Activated CD4-positive, alpha-beta memory T cell treated with anti-CD3 and anti-CD28 coated beads, Interleukin-2, amount 10 ng/mL, durations not matched to agents 7 days and 5 days (primary cell): ENCODE measurements at places on chromosomes 12 and 14.

GRCh38 chr14:58428118-58428683, 682 bp downstream of the KIAA0586 start:
- DNase-seq, result peak; percentile 23

- no peak for DNase-seq
These were observed 694 bp downstream of the AKAP5 start for GRCh38 chr14:64465831-64466554.

GRCh38 chr14:89053303-89053702, 228.9 kb downstream of the TTC8 start:
- no peak for DNase-seq

DNA sequence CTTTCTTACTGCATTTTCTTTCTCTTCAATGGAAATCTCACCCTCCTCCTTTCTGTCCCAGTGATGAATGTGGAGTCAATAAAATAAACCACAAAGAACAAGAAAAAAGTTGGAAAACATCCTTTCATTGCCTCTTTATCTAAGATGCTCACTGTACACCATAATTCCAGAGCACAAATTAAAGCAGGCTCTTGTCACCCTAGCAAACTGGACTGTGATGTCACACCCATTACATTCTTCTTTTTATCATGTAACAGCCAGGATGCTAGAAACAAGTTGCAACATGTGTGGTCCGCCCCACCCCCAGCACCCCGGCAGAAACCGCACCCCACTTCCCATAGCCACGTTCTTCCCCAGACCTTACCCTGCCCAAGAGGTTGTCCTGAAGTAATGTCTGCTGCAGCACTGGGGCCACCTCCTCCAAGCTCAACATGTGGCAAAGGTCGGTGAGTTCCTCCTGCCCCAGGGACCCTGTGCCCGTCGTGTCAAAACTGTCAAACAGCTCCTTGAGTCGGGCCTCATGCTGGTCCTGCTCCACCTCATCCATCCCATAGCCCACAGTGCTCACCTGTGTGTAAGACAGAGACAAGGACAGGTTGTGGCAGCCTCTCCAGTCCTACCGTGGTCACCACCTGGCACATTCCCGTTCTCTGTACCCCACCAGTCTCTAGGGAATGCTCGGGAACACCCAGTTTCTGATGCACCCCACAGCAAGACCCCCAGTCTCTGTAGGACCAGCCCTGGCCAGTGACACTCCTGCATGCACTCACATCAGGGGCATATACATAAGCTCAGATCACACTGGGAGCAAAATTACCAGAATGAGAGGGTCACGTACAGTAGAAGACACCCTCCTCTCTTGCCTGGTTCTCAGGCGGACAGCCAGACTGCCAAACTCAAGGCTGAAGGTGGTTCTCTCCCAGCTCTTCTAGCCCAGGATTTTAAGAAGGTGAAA, 9.2 kb downstream of the NIN start:
- peak; percentile 78 for DNase-seq

GRCh38 chr12:102755266-102755665, 161.8 kb downstream of the PAH start:
- no peak for DNase-seq

- no peak for DNase-seq
These were observed 425.6 kb downstream of the NRXN3 start for GRCh38 chr14:78595797-78596196.

DNA sequence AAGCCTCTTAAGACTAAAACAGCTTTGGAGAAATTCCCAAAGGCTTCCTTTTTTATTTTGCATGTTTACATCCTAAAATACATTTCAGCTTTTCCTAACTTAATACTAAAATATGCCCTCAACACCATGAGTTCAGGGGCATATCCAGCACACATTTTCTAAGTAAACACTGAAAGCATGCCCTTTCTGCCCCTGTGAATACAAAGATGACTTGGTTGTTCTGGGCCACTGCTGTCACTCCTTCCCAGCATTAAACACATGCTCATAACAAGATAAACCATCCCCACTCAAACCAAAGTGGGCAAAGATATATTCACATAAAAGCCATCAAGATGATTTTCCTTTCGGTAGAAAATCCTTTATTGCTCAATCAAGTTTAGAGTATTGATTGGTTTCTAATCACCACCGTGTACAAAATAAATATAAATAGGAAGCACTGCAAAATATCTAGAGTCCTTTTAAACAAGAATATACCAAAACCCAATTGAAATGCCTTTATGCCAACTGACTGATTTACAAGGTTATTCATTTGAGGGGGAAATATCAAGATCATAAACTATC, 1.9 kb downstream of the CCNB1IP1 start:
- DNase-seq, result no peak
